Hypothalamus (tissue), 51 donors: ENCODE measurements at places on chromosomes 2 and 18.
A peak's percentile ranks its signal among the peaks of the same experiment; 100 is the strongest.

DNA sequence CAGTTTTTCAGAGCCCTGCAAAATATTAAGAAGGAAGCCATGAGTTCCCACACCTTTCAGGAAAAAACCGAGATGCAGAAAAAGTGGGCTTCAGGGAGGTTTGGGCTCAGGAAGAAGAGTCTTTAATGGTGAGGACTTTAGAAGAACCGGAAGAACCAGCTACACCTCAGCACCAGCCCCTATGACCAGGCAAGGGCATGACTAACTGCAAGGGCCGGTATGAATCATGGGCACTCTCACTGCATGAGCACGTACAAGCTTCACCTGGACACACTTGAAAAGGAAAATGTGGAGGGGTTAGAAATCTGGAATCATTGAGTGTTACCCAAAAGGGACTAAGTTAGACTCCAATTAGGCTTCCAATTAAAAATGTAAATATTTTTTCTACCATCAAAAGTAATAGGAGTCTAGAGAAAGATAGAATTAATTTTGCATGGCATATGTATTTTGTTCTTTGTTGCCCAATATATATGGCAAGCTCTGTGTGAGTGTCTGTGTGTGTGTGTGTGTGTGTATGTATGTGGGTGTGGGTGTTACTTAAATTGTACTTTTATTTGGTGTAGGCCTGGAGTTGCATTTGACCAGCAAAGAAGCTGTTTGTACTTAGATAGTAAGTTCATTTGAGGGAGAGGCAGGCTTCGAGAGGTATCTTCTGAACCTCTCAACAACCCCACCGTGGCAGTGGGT lies 66.5 kb upstream of the THUMPD2 start:
- no peak for DNase-seq

- no peak for DNase-seq
These were observed 53.3 kb upstream of the GULP1 start for GRCh38 chr2:188238386-188238785.

- DNase-seq, result no peak
These were observed 893.0 kb upstream of the CHAC2 start for GRCh38 chr2:52874466-52875106.

DNA sequence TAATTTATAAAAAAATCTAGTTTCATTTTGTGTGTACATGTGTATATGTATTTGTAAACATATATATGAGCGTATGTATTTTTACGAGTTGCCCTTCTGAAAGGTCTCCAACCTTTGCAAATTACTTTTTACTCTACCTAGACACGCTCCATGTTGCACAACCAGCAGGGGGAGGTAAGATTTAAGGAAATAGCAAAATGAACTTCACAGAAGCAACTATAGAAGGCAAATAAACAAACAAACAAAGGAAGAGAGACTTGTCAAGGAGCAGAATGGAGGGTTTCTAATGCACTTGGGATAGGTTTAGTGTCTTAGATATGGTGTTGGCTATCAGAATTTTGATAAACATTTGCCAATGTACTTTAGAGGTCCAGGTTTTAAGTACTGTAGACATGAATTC lies 820.5 kb upstream of the POU3F3 start:
- DNase-seq, result no peak

GRCh38 chr2:67650291-67651133 lies 253.4 kb downstream of the ETAA1 start:
- DNase-seq, result no peak

GRCh38 chr2:133411857-133412256 lies 156.4 kb downstream of the NCKAP5 start:
- no peak for DNase-seq

DNA sequence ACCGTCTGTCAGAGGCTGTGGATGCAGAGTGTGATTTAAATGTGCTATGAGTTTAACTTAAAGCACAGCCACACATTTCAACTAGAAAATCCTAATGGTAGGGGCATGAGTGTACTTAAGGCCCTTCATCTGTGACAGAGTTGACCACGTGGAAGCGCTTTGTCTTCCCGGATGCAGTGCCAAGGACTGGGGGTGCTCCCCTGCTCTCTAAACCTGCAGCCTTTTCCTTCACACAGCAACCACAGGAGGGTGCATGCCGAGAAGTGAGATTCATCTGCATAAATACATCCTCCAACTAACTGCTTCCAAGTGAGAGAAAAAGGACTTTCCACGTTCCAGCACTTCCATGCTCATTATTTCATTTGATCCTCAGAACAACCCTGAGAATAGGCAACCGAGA lies 149.6 kb downstream of the MYT1L start:
- DNase-seq, result no peak

GRCh38 chr18:37720663-37721062 lies 155.1 kb upstream of the CELF4 start:
- no peak for DNase-seq

DNA sequence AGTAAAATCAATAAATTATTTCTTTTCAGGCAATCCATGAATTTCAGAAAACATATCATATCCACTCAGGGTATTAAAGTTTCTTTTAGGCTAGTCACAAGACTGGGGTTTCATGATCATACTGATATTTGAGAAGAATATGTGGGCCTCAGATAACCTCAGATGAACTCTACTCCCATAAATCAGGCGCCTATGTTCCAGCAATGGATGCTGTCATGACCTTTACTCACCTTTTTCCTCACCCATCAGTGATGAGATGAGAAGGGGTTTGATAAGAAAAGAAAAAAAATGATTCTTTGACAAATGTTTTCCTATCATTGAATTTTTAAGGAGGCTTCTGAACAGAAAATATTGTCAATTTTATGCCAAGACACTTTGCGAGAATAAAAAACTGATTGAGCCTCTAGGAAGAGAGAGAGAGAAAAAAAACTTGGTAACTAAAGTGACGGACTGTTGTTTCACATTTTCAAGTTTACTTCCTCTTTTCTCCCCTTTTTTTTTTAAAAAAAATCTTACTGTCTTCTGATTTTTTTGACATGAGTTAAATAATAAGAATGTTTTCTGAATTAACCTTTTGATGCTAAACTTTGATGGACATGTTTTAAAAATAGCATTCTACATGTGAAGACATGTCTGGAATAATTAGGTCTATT lies 309.1 kb upstream of the MAP2 start:
- no peak for DNase-seq

- DNase-seq, result no peak
These were observed 456.5 kb upstream of the CWC22 start for GRCh38 chr2:180463608-180464007.

- DNase-seq, result peak; percentile 22
These were observed 8.4 kb upstream of the ARID5A start for GRCh38 chr2:96528006-96528699.

GRCh38 chr18:79754022-79754761 lies 43.5 kb upstream of the KCNG2 start:
- no peak for DNase-seq

GRCh38 chr2:71243634-71244301 lies 16.9 kb upstream of the PAIP2B start:
- no peak for DNase-seq

- DNase-seq, result no peak
These were observed 592.3 kb downstream of the DCDC2C start for GRCh38 chr2:4295680-4296079.

GRCh38 chr2:108936076-108936864 lies 52.8 kb downstream of the EDAR start:
- DNase-seq, result no peak

DNA sequence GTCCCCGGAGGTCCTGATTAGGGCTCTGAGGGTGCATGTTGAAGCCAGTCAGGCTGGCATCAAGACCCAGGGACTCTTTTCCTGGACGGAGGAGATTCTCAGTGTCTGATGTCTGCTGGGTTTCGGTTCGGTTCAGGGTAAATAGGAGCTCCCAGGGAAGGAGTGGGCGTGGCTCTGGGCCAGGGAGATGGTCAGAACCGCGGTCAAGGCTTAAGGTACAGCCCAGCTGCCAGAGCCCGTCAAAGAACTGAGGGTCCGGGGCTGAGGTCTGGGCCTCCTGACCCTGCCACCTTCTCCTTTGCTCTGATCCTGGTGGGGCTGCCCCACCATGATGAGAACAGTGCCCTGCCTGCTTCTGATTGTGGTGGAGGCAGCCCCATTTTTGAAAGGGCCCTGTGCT lies 39.8 kb downstream of the LPIN1 start:
- no peak for DNase-seq

GRCh38 chr2:238910751-238911351 lies 63.0 kb downstream of the TWIST2 start:
- no peak for DNase-seq

DNA sequence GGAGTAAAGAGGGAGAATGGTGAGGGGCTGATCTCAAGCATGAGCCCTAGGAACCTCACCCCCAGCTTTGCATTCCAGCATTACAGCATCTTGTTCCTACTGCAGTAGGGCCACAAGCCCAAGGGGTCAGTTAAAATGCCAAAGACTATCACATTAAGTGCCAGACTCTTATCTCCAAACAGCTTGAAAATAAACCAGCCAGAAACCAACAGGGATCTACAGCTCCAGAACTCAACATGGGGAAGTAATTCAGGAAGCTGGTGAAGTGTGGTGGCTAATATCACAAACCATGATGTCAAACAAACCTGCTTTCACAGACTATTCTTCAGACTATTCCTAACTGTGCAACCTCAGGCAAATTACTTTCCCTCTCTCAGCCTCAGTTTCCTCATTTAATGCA lies 278.3 kb downstream of the TNS1 start:
- no peak for DNase-seq

DNA sequence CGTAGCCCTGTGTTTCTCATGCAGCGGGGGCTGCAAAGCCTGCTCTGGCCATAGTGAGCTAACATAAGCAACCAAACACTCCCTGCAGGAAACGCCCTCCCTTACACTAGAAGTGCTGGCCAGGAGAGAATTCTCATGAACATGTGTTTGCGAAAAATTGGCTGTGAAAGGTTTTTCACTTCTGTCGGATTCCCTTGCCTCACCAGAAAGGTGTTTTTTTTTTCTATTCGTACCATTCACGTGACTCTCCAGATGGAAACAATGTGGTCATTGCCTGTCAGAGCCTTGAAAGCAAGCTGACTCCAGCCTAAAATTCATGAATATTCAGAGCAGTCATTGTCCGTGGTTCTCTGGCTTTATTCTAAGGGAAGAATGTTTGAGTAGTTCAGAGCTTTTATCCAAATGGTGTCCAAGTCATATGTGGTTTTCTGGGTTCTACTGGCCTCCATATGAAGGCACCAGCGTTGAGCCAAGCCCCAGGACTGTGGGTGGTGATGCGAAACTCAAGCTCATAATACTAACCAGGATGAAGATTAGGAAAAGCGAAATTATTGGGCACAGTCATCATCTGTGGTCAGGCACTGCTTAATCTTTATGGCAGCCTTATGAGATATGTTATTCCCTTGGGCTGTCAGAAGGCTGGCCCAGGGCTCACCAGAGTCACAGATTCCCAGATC lies 236.4 kb downstream of the ALPK2 start:
- DNase-seq, result no peak

DNA sequence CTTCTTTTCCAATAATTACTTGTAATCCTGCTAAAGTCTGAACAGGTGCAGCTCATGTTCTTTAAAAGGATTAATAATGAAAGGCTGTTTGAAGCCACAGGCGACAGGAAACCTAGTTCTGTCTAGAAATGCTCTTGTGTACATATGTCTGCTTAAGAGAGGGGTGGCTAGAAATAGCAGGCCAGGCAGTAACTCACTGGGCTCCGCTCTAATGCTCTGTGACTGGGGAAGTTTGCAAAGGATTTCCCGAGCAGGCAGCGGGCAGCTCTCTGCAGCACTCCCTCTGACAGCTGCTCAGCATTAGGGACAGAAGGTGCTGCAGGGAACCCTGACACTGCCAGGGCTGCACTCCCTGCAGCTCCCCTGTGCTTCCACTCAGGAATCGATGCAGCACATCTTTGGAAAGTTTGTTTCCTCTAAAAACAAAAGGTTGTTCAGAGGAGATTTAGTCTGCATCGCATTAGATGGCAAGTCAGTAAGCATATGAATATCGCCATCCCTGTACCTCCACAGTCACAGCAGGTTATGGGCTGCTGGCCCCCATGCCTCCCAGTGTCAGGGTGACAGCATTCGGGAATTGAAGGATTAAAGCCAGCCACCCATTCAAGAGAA lies 33.1 kb upstream of the TTC39C start:
- no peak for DNase-seq

GRCh38 chr2:11566383-11566782 lies 32.5 kb downstream of the GREB1 start:
- DNase-seq, result no peak

GRCh38 chr2:240759459-240759858 lies 60.6 kb downstream of the KIF1A start:
- DNase-seq, result no peak

GRCh38 chr18:44541159-44541558 lies 139.5 kb upstream of the SETBP1 start:
- no peak for DNase-seq

- DNase-seq, result peak; percentile 40
These were observed 210.7 kb downstream of the KLHL29 start for GRCh38 chr2:23595601-23596251.

- no peak for DNase-seq
These were observed 1.2 kb downstream of the STON1 start for GRCh38 chr2:48531141-48531648.

DNA sequence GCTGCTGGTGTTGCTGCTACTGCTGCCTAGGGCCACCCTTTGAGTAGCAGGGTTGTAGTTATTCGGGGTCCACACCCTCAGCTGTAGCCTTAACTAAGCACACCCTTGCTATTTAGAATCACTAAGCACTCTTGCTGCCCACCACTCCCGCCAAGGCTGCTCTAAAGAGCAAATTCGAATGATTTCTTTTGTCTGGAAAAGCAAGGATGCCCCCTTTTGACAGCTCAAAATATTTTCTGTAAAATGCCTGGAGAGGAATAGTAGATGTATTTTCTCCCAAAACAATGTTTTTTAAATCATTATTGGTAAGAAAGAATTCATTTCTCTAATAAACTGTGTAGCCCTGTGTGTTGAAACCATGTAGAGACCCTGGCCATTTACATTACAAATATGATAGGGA lies 80.8 kb upstream of the PAPOLG start:
- no peak for DNase-seq

DNA sequence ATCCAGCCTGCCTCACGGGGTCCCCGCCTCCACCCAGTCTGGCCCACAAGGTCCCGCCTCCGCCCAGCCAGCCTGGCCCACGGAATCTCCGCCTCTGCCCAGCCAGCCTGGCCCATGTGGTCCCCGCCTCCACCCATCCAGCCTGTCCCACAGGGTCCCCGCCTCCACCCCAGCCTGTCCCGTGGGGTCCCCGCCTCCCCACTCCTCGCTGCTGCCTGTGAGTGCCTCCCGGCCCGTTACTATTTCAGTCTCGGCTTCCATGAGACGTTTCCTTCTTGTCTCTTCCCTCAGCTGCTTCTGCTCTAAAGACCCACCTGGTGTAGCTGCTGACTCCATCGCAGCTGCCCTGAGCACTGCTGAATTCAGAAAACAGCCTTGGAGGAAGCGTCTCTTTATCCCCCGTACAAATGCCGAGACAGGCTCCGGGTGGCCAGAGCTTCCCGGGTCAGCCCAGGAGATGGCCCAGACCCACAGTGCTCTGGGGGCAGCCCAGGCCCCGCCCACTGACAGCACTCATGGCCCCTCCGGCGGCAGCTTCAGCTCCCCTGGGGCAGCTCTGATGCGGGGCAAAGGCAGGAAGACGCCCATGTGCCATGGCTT lies 69.8 kb downstream of the NFATC1 start:
- no peak for DNase-seq

- DNase-seq, result no peak
These were observed 92.6 kb downstream of the EPB41L3 start for GRCh38 chr18:5451150-5451549.

- no peak for DNase-seq
These were observed 2.8 kb downstream of the IRS1 start for GRCh38 chr2:226796840-226797288.
